GM12878 (cell line): ENCODE measurements at places on chromosomes 12 and 14. TPM values are rescaled to one million over a fixed set of nuclear protein-coding genes. Genes with fewer than 3 reads are reported as not detected.
A peak's percentile ranks its signal among the peaks of the same experiment; 100 is the strongest.

Gene RPGRIP1
- polyA plus RNA-seq: 0.07 and 0.08 TPM in 2 replicates

Gene LHX5
- polyA plus RNA-seq: not detected in 2 replicates

Gene TEDC1
- 21.0 and 23.3 TPM in 2 replicates for polyA plus RNA-seq

Gene IRAK3
- polyA plus RNA-seq: 3.1 and 4.0 TPM in 2 replicates

Gene PDE3A
- 1.4 and 1.7 TPM in 2 replicates for polyA plus RNA-seq

GRCh38 chr12:82659343-82660207, 27.1 kb upstream of the TMTC2 start:
- DNase-seq: no peak

DNA sequence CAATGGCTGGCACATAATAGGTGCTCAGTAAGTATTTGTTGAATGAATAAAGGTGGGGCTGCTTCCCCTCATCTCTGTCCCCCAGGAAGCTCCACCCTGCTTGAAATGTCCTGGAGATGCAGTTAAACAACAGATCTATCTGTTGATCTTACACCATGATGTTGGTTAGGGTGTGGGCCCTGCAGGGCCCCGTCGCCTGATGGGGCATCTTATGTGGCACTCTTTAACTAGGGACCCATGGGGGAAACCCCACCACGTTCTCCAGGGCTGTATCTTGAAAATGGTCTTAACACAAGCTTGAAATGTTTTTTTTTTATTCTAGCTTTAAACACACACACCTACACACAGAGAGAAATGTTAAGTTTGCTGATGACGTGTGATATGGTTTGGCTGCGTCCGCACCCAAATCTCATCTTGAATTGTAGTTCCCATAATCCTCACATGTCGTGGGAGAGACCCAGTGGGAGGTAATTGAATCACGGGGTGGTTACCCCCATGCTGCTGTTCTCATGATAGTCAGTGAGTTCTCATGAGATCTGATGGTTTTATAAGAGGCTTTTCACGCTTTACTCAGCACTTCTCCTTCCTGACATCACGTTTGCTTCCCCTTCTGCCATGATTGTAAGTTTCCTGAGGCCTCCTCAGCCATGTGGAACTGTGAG, 741.7 kb downstream of the VRK1 start:
- DNase-seq: no peak

GRCh38 chr14:40987481-40987880, 619.2 kb upstream of the LRFN5 start:
- no peak for DNase-seq

- DNase-seq: peak; percentile 31
These were observed 76.7 kb upstream of the RGS6 start for GRCh38 chr14:71855399-71856036.

DNA sequence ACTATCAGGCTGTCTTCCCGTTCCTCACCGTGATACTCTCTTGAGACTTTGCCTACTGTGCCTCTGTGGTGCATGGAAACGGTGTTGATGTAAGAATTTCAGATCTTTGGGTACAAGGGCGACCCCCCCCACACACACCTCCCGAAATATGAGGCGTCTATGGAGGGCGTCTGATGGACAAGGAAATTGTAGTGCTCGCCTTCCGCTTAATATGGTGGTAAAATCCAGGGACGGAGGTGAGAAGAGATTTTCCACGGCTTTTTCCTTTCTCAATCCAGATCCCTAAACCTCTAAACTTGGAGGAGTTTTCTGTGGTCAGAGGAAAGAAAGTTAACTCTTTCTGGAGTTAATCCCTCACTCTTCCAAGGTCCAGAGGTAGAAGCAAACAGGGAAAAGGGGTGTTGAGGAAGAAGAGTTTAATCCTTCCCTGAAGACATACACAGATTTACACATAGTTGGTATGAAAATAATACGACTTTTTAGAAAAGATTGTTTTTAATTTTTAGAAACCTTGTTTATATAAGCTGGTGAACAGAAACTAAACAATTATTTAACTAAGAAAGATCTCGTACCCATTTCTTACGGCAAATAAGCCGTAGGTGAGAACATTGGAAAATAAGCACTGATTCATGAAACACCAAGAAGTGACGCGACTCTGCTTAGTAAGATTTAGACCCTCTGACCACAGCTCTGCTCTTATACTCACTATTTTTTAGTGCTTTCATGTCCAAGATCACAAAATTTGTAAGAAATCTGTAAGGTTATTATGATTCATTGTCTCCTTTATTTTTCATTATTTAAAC, 23.1 kb upstream of the RNASE12 start:
- no peak for DNase-seq

DNA sequence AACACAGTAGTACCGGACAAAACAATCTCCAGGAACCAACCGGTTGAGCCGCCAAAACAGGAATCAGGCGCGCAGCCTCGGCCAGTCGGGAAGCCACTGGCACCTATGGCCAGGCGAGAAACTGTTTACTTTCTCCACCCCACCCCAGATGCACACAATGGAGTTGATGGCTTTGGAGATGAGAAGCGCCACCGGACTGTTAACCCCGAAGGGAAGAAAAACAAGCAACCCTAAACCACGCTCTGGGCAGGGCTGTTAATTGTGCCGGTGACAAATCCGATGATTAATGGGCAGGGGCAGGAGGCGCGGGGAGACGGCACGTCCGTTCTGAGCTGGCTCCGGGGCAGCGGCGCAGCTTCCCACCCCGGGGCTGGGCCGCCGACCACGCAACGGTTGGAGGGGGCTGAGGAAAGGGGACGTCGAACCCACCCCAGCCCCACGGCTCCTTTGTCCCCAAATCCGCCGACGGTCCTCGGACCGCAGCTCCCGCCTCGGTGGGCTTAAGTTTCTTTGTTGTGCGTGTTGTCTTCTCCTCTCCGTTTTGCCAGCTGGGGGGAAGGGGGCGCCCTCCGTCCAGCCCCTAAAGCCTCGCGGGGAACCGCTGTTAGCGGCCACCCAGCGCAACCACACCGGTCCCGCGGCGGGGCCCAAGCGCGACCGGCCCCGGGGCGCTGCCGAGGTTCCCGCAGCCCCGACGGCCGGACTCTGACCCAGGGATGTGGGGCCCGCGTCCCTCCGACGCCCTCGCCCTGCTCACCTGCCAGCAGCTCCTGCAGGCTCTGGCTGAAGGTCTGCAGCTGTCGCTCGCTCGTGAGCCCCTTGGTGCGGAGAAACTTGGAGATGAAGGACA, 790 bp downstream of the BTG1 start:
- no peak for DNase-seq

GRCh38 chr12:125092872-125093680, 27.8 kb downstream of the AACS start:
- DNase-seq: no peak

DNA sequence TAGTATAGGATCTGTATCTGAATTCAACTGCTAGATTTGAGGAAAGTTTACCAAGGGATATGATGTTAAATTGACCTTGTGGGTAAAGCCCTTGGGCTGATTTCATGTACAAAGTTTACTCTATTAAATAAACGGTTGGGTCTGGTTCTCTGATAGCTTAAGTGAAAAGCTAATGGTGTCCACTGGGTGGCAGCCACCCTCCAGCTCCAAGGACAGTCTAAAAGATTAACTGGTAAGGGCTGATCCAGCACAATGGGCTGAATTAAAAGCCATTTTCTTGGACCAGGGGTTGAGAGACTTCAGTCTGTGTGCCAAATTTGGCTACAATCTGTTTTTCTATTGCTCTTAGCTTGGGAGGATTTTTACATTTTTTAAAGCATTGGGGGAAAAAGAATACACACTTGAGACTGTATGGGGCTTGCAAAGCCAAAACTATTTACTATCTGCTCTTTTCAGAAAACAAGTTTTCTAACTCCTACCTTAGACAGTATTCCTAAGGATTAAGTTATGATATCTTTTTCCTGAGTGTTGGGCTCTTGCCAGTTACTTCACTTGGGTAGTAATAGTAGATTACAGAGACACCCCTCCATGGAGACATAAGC, 116.5 kb downstream of the GPHN start:
- DNase-seq: peak; percentile 21

DNA sequence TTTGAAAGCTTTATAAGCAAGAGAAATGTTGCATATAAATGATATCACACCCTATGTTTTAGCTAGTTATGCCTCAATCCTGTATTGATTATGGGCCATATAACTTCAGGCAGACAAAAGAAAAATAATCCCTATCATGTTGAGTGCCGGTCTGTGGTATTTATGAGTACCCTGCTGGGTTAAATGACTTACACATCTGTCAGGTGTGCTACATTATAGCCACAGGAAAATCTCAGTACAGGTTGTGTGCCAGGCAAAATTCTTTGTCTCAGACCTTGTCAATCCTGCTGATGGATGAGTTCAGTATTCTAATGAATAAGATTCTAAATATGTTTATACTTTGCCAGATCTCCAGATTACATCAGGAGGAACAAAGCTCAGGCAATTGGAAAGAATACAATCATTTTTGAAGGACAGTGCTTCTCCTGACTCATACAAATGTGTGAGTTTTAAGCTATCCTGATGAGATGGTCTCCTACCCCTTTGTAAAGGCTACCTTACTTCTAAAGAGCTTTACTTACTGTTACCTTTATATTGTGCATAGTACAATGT, 109.8 kb upstream of the FOXG1 start:
- no peak for DNase-seq

DNA sequence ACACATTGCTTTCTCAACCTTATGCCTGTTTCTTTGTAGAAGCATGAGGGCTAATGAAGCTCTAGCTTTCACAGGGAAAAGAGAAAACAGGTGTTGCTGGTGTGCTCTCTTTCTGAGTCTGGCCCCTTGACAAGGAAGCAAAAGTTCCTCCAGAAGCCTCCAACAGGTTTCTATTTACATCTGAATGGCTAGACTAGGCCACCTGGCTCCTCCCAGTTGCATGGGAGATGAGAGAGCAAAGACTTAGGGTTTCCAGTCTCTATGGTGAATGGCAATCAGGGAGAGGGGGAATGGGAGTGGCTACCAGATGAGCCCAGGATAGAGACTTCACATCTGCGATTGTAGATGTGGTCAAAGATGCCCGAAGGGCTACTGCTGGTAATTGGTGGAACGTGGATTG, 138.1 kb upstream of the PLXNC1 start:
- no peak for DNase-seq

- DNase-seq: no peak
These were observed 98.9 kb downstream of the EGLN3 start for GRCh38 chr14:33851931-33852330.

DNA sequence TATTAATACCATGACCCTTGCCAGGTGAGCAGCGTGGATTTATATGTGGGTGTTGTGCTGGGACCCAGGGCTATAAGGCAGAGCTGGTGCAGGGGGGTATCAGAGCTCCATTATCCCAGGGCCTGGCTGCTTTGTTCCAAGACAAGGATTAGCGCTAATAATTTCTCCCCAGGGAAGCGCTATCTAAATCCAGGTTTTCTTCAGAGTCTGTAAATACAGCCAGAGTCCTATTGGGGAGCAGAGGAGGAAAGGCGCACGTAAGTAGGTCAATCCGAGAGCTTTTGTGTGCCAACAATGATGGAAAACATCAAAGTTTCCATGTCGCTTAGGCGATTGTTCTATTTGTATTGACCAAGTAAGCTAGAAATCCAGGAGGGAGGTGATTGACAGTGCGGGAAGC, 1009.7 kb downstream of the VRK1 start:
- no peak for DNase-seq

GRCh38 chr14:67426161-67426560, 14.2 kb upstream of the PLEK2 start:
- DNase-seq: no peak

DNA sequence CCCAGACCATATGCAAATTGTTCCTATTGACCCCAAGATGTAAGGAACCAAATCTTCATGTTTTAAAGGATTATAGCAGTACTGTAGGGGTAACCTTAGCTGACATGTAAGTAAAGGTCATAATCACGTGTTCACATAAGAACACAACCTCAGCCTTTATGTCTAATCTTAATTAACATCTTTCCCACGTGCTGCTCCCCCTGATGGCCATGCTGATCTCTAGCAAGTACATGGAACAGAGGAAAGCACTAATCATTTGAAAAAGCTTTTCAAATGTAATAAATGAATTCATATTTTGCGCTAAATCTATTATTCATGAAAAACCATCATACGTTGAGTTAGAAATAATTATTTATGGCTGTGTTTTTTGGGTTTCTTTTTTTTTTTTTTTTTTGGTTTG, 30.5 kb upstream of the ITPR2 start:
- no peak for DNase-seq

GRCh38 chr14:99037777-99038430, 234.1 kb downstream of the BCL11B start:
- no peak for DNase-seq

DNA sequence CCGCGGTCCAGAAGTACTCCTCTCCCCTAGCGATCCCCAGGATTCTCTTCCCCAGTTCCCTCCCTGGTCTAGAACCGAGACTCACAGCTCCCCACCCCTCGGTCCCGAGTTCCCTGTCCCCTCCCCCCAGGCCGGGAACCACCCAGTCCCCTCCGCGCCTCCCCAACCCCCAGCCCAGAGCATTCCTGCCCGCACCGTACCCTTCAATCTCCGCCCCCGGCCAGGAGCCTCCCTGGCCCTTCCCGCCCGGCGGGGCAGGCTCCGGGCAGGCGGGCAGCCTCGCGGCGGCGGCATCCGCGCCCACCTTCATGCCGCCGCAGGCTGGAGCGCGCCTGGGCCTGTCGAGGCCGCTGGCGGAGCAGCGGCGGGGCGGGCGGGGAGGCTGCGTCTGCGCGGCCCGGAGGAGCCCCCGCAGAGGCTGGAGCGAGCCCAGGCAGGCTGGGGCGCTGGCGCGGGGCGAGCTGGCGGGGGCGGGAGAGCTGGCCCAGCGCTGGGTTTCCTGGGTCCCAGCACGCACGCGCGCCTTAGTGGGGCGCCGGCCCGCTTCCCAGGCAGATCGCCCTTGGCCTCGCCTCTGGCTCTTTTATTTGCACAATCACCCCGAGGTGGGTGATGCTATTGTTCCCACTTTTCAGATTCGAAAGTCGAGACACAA, 22.2 kb upstream of the GPR132 start:
- no peak for DNase-seq

DNA sequence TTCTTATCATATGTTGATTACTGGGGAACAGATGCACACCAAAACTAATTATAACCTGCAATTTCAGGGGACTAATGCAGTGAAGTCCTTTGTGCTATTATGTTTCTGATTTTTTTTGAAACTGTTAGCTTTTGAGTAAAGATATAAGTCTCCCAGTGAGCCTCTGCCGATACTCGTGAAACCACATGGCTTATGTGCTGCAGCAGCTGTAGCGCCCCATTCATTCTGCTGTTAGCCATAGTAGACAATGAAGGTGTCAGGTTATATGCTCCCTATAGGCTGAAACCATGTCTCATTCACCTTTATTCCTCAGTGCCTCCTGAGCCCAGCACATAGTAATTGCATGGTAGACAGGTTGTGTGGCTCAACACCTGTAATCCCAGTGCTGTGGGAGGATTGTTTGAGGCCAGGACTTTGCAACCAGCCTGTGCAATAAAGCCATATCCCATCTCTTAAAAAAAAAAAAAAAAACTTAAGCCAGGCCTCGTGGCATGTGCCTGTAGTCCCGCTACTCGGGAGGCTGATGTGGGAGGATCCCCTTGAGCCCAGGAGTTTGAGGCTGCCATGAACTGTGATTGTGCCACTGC, 25.0 kb downstream of the GOLGA5 start:
- no peak for DNase-seq

DNA sequence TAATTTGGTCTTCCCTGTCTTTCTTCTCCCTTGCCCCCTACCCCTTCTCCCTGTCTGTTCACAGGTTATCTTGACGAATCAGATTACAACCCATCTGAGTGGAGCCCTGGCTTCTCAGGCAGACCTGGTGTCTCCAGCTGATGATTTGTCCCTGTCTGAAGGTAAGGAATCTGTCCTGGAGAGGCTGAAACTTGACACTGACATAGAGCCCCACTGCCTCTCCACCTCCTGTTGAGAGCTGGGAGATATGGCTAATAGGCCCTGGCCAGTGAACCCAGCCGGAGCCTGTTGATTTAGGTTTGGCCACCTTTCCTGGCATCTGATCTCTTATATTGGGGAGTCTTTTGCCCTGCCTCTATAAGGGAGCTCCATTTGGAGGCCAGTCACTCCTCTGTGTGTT, 472.2 kb downstream of the RAD51B start:
- DNase-seq: no peak

GRCh38 chr12:71653137-71653536, 10.5 kb downstream of the ZFC3H1 start:
- no peak for DNase-seq
